Regular cardiac myocyte (primary cell): ENCODE measurements at places on chromosomes 5 and 9. TPM values are rescaled to one million over a fixed set of nuclear protein-coding genes. Genes with fewer than 3 reads are reported as not detected.

The PHYHD1 gene
- 5.0 and 5.9 TPM in 2 replicates for total RNA-seq

The PRRT1B gene
- total RNA-seq, result not detected in 2 replicates

The NUDT2 gene
- 27.9 and 42.4 TPM in 2 replicates for total RNA-seq

The MIGA2 gene
- 23.6 and 27.3 TPM in 2 replicates for total RNA-seq

The C6 gene
- total RNA-seq, result under 0.01 TPM in 1 of 2 replicates, not detected in the other

The CCDC187 gene
- under 0.01 TPM in 2 replicates for total RNA-seq

The PCDHB2 gene
- 0.77 and 6.5 TPM in 2 replicates for total RNA-seq

The ELOVL7 gene
- total RNA-seq, result under 0.01 and 0.28 TPM in 2 replicates

The COL23A1 gene
- under 0.01 and 0.28 TPM in 2 replicates for total RNA-seq

The TAL2 gene
- total RNA-seq, result not detected in 2 replicates

The FAXDC2 gene
- 0.77 and 7.9 TPM in 2 replicates for total RNA-seq

The FAM200C gene
- 6.3 and 6.5 TPM in 2 replicates for total RNA-seq

The TYRP1 gene
- total RNA-seq, result 1.7 TPM in 1 of 2 replicates, not detected in the other

The EEIG1 gene
- total RNA-seq, result 2.5 and 7.3 TPM in 2 replicates

The CDC25C gene
- total RNA-seq, result 1.1 and 9.0 TPM in 2 replicates

The SIT1 gene
- total RNA-seq, result not detected in 2 replicates

The RFESD gene
- total RNA-seq, result 2.1 and 4.8 TPM in 2 replicates

The COL15A1 gene
- total RNA-seq, result 5.9 and 122 TPM in 2 replicates

The OTP gene
- total RNA-seq, result not detected in 2 replicates

The FSD1L gene
- 3.4 and 3.6 TPM in 2 replicates for total RNA-seq

The SLC46A2 gene
- not detected in 2 replicates for total RNA-seq

The HAVCR1 gene
- total RNA-seq, result 0.38 and 0.56 TPM in 2 replicates

The CXXC5 gene
- total RNA-seq, result 50.7 and 53.7 TPM in 2 replicates

The BARX1 gene
- total RNA-seq, result under 0.01 TPM in 1 of 2 replicates, not detected in the other

The C5orf58 gene
- total RNA-seq, result under 0.01 TPM in 1 of 2 replicates, not detected in the other

The AJM1 gene
- total RNA-seq, result 1.5 and 6.8 TPM in 2 replicates

The USP20 gene
- total RNA-seq, result 9.0 and 14.2 TPM in 2 replicates

The IFNB1 gene
- not detected in 2 replicates for total RNA-seq

The BHMT2 gene
- total RNA-seq, result 0.58 and 3.7 TPM in 2 replicates

The ATP6V1G1 gene
- total RNA-seq, result 108 and 176 TPM in 2 replicates

The SHOC1 gene
- under 0.01 TPM in 2 replicates for total RNA-seq

The GABRB2 gene
- under 0.01 TPM in 2 replicates for total RNA-seq
